ENCODE measurements at places on chromosomes 6 and 20.

- peak; percentile 67 for DNase-seq
Measured at GRCh38 chr20:61120595-61121515, 131.2 kb upstream of the CDH4 start.

DNA sequence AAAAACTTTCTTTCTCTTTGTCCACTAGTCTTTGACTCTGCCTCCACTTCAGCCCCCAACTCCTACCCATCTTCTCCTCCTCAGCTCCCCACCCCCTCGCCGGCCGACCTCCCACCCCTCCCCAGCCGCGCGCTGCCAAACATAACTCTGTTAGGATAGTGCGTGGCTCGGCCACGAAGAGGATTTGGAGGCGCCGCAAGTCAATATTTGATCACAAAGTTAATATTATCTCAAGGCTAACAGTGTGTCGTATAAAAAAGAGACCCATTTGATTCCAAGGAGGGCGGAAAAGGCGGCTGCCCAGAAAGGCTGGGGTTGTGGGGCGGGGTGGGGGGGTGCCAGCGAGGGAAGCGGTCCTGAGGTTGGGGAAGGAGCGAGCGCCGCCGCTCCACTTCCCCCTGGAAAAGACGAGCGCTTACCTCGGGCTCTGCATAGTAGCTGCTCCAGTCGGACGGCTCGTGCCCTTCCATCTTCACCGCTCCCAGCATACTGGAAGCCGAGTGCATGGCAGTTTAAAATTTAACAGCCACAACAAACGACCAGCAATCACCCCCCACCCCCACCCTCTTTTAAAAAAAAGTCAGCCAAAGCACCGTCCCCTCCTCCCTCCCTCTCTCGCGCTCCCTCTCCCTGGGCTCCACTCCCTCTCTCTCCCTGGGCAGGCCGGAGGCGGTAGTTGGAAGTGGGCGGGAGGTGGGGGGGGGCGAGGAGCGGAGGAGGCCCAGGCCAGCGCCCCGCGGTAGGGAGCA lies 425 bp downstream of the FOXA2 start:
- no peak for DNase-seq

GRCh38 chr6:34979218-34979617 lies 90.2 kb downstream of the ANKS1A start:
- peak; percentile 37 for DNase-seq

- peak; percentile 93 for DNase-seq
Measured at GRCh38 chr6:160919723-160920440, 71.7 kb upstream of the MAP3K4 start.

DNA sequence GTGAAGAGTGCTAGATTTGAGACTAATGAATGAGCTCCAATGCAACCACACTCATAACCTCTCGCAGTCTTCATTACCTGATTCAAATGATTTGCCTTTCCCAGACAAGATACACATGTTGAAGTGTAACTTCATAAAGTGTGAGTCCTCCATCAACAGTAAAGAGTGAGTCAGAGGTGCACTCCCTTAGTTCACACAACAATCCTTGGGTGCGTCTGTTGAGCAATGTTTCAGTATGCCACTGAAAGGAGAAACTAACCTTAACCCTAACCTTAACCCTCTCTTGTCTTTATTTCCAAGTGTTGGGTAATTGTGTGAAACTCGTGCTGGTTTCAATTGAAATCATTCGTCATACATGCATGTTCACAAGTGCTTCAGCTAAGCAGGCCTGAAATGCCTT lies 21.0 kb upstream of the RIN2 start:
- peak; percentile 76 for DNase-seq

- peak; percentile 96 for DNase-seq
Measured at GRCh38 chr20:7650086-7650879, 290.0 kb downstream of the HAO1 start.

DNA sequence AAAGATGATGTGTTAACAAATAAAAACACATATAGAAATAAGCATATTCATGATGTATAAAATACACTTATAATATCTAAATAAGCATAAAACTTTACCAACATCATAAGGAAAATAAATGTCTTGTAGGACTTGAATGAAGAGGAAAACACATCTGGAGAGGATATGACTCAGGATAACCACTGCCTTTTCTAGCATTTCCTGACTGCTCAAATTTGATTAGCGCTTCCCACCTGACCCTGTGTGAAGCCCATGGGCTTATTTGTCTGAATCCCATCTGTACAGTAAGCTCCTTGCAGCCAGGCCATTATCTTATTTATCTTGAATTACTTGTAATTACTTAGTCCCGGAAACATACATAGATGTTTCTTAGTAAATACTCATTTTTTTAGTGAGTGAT lies 608.6 kb downstream of the COL12A1 start:
- DNase-seq, result peak; percentile 80

Measured in AG10803 (cell line).